ENCODE measurements at places on chromosomes 13 and 19. TPM values are rescaled to one million over a fixed set of nuclear protein-coding genes. Genes with fewer than 3 reads are reported as not detected.

ATP7B gene
- 6.7 TPM for total RNA-seq

CGB2 gene
- not detected for total RNA-seq

TPRX1 gene
- not detected for total RNA-seq

DIAPH3 gene
- 0.09 TPM for total RNA-seq

SEMA6B gene
- 7.6 TPM for total RNA-seq

KLK3 gene
- not detected for total RNA-seq

ZNF546 gene
- 4.2 TPM for total RNA-seq

LAIR1 gene
- total RNA-seq, result 4.1 TPM

DDX39A gene
- 30.2 TPM for total RNA-seq

PSG3 gene
- total RNA-seq, result not detected

ZNF667 gene
- total RNA-seq, result 1.9 TPM

NCCRP1 gene
- total RNA-seq, result not detected

TUBA3C gene
- total RNA-seq, result not detected

LIM2 gene
- not detected for total RNA-seq

Data from heart left ventricle (tissue), 16 donors.